Activated naive CD8-positive, alpha-beta T cell treated with anti-CD3 and anti-CD28 coated beads, Interleukin-2, amount 50 U/mL, for 16 hours (primary cell): ENCODE measurements at places on chromosomes 4 and X.

- no peak for DNase-seq
Measured at GRCh38 chrX:18973527-18974192, 10.3 kb downstream of the PHKA2 start.

GRCh38 chr4:42399393-42399792 lies 2.1 kb downstream of the SHISA3 start:
- no peak for DNase-seq

DNA sequence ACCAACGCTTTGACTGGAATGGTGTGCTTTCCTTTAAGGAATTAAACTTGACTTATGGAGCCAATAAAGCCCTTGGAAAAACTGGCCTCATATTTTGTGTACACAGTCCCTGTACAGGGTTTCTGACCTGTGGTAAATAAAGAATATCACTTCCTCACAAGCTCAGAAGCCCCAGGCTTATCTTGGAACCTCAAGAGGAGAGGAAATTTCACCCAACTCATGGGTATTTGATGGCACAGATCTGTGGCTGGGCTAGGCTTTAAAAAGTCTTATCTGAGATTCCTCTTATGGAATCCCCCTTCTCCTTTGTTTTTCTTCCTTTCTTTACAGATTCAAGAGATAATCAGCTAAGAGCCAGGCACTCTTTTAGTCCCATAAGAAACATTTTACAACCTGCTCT lies 89.3 kb upstream of the USP38 start:
- no peak for DNase-seq

- DNase-seq = no peak
Measured at GRCh38 chr4:61891953-61892352, 691.8 kb downstream of the ADGRL3 start.

DNA sequence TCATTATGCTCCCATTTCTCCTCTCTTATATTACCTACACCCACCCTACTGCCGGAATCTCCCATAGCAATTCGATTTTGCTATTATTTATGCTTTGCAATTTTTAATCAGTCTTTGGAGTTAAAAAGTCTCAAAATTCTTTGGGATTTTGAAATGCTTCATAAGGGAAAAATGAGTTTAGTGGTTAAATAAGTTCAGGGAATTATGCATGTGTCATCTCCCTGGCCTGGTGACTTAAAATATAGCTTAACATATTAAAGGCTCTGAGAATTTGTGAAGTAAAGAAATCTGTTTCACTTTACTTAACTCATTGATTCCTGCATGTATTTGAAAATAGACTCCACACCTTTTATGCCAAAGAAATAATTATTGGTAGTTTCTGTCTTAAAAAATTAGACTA lies 185.1 kb upstream of the DIPK2B start:
- no peak for DNase-seq

DNA sequence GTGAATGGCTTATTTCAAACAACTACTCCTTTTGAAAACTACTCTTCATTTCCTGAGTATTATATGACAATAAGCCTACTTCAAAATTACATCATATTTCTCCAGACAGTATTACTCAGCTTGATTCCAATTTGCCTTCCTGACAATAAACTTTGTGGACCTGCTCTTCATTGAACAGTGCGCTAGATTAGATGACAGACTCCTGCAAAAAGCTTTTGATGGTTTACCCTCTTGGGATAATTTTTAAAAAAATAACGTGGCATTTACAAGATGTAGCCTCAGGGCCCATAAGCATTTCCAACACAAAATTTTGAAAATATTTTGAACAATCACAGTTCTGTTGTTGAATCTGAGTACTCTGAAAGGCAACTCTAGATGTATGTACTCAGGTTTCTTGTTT lies 25.9 kb downstream of the MGAT4D start:
- no peak for DNase-seq

DNA sequence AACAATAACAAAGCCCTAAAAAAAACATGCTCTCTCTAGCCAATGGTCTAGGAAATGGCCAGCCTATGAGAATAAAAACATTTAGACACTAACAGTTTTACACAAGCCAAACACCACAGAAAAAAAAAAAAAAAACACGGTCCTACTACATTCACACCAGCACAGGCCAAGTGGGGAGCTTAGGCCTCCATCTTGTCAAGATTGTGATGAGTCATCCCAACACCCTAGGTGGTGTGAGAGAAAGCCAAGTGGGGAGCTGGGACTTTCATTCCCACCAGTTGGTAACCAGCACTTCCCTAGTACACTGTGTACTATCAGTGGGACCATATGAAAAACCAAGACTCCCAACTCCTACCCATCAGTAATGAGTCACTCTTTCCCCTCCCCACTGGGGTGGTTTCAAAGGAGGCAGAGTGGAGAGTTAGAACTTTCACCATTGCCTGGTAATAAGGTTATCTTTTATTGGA lies 95.6 kb downstream of the ADAMTS3 start:
- DNase-seq = no peak

DNA sequence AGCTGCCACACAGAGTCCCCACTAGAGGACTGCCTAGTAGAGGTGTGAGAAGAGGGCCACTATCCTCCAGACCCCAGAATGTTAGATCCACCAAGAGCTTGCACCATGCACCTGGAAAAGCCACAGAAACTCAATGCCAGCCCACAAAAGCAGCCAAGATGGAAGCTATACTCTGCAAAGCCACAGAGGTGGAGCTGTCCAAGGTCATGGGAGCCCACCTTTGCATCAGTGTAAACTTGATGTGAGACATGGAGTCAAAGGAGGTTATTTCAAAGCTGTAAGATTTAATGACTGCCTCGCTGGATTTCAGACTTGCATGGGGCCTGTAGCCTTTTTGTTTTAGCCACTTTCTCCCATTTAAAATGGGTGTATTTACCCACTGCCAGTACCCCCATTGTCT lies 1030.1 kb upstream of the GRIA3 start:
- DNase-seq = no peak

- no peak for DNase-seq
Measured at GRCh38 chrX:3295731-3296130, 50.7 kb downstream of the MXRA5 start.

DNA sequence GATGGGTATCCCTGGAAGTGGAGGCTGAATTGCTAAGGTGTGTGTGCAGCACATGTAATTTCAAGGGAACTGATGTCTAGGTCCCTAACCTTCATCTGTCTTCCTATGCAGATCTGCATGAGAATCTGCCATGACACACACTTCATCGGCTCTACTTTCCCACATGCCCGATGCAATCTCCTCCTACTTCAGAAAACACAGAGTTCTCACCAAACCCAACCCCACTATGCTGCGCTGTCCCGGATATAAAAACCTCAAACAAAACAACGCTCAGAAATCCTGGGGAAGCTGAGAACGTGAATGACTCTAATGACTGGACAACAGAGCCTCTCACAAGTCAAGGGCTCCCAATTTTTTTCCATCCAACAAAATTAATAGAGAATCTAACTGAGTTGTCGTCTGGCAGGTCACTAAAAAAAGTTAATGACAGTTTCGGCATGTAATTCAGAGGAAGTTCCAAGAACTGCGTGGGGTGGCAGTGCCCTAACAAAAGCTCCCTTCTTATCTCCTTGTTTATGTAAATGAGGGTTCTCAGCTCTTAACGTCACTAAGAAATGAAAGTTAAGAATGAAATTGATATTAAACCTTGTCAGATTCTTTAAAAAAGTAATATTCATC lies 39.0 kb downstream of the STX18 start:
- DNase-seq = no peak

GRCh38 chr4:102715057-102715456 lies 45.7 kb downstream of the MANBA start:
- no peak for DNase-seq

DNA sequence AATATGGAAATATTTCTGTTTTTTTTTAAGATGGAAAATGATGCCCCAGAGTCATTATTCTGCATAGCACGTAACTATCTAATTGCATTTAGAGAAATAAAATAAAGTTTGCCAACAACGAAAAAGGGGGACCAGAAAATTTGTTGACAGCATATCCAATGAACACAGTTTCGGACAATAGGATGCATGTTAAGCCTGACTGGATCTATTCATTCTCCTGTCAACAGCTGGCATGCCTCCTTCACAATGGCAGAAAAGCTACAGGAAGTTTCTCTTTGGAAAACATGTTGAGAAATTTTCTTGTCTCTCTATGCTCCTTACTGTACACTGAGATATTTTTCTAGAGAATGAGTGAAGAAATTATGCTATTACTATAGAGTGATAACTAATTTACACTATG lies 262.5 kb downstream of the GRID2 start:
- no peak for DNase-seq

- DNase-seq = no peak
Measured at GRCh38 chrX:16786791-16787735, 797 bp downstream of the TXLNG start.

DNA sequence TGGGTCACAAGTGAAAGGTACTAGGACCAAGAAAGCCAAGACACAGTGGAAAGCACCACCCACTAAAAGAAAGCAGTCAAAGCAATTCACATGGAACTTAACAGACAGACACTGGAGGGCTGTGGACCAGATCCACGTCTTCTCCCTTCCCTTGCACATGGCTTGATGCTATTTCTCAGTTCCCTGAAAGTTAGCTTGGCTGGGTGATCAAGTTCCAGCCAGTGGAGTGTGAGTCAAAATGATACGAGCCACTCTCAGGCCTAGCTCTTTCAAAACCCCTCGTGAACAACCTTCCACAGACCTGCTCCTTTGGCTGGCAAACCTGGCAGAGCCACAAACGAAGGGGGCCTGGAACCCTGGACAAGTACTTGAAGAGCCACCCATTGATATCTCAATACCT lies 52.0 kb downstream of the RELL1 start:
- DNase-seq = no peak

GRCh38 chrX:68834371-68835103 lies 5.7 kb downstream of the EFNB1 start:
- no peak for DNase-seq

GRCh38 chr4:42865572-42866189 lies 26.8 kb upstream of the GRXCR1 start:
- DNase-seq = peak; percentile 8

DNA sequence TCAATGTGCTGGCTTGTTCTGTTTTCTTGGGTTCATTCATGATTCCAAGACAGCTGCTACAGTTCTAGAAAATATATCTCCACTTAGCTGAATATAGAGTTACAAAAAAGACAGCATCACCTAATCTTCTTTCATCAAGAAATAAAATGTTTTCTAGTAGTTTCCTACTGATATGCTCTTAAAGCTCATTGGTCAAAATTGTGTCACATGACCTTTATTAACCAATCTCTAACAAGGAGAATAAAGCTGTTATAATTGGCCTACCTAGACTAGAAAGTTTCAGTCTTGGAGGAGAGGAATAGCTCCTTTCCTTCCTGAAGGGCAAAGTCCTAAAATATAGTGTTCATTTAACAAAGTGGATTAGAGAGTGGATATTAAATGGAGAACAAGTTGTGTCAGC lies 8.1 kb upstream of the PCDH18 start:
- no peak for DNase-seq

DNA sequence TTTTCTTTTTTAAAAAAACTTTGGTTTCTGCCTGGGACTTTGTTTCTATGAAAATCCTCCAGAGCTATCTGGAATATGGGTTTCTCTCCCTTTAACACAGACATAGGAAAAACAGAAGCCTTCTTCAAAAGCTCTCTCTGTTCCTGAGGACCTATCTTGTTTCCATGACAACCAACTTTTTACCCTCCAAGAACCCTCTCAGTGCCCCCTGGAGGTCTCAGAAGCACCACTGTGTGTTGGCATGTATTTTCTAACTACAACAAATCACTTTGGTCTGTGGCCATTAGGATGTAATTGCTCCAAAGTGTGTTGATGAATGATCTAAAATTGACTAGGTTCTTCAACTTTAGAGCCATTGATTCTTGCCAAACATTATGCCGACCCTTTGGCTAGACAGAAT lies 1331.6 kb downstream of the ADGRL3 start:
- no peak for DNase-seq

DNA sequence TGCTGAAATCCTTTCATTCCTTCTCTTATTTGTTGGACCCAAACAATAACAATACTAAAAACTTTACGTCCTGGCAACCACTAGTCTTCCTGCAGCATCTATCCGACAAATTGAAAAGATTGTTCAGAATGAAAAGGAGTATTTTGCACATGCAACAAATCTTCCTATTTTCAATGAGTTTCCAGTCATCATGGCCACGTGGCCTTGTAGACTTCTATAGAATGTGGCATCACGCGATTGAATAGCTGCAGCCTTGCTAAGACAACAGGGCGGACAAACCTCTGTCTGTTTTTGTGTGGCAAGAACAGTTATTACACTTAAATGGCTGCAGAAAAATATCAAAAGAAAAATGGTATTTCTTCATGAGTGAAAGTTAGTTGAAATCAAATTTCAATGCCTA lies 297.9 kb upstream of the LCORL start:
- DNase-seq = no peak

- no peak for DNase-seq
Measured at GRCh38 chr4:127775843-127776242, 6.3 kb upstream of the HSPA4L start.

DNA sequence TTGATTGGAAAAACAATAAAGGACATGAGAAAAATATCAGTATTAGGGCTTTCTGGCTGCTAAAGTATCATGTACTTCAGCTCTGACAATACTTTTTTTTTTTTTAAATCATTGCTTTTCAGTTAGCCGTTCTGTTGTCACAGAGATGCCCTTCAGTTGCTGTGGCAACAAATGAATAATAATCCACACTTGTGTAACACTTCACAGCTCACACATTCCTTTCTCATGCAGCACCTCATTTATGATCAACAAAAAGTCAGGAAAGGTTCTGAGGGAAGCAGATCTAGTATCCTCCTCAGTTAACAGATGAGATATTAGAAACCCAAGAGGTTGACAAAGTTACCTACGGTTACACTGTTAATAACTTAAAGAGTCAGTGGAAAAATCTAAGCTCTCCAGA lies 444.2 kb upstream of the SLIT2 start:
- no peak for DNase-seq

GRCh38 chr4:157521906-157522305 lies 301.4 kb downstream of the GRIA2 start:
- DNase-seq = no peak

GRCh38 chr4:136383082-136383481 lies 1149.2 kb downstream of the PCDH18 start:
- DNase-seq = no peak

GRCh38 chr4:88037447-88037846 lies 30.0 kb downstream of the PKD2 start:
- DNase-seq = no peak

GRCh38 chrX:1534301-1535168 lies 2.5 kb downstream of the P2RY8 start:
- DNase-seq = no peak
